ENCODE measurements at places on chromosomes 11 and 22.

GRCh38 chr11:113574586-113574985 lies 99.4 kb upstream of the DRD2 start:
- DNase-seq: no peak

GRCh38 chr22:50207383-50208140 lies 6.8 kb downstream of the SELENOO start:
- DNase-seq: no peak

DNA sequence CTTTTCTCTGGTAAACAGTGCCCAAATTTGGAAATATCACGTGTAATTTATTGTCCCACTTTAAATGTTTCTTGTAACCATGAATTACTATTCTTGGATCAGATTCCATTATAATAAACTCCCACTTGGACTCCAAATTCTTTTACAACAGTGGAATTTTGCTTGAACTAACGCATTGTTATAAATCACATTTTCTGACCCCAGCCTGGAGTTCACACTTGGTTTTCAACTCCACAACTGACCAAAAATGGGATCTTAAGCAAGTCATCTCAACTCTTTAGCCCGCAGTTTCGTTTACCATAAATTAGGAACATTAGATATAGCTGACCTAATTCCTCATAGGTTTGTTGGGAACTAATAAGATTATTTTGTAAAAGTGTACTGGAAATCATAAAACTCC lies 336.8 kb upstream of the NCAM1 start:
- no peak for DNase-seq

GRCh38 chr11:96567667-96568066 lies 177.9 kb downstream of the JRKL start:
- DNase-seq: no peak

DNA sequence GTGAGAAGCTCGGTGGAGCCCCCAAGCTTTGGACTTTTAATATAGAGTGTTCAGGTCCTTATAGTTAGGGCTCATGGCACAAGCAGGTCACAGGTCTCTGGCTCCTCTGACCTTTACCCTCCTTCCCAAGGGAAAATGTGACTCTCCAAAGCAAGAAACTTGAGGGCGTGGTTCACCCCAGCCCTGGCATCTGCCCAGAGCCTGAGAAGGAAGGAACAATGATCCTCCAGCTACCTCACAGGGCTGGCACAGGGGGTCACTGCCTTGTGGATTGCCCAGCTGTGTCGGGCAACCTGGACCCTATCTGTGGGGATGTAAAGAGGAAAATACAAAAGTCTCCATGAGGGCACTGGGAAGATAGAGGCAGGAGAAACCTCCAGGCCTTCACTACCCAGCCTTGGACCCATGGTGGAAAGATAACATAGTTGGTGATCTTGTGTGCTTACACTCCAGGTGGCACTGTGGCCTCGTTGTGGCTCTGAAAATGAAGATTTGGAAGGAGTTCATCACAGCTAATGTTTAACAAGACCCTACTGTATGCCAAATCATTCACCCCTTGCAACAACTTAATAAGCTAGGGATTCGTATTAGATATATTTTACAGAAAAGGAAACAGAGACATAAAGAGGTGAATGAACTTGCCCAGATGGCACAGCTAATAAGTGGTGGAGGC lies 3.8 kb upstream of the ZNF195 start:
- no peak for DNase-seq

GRCh38 chr22:50201191-50202129 lies 649 bp downstream of the SELENOO start:
- peak; percentile 72 for DNase-seq

DNA sequence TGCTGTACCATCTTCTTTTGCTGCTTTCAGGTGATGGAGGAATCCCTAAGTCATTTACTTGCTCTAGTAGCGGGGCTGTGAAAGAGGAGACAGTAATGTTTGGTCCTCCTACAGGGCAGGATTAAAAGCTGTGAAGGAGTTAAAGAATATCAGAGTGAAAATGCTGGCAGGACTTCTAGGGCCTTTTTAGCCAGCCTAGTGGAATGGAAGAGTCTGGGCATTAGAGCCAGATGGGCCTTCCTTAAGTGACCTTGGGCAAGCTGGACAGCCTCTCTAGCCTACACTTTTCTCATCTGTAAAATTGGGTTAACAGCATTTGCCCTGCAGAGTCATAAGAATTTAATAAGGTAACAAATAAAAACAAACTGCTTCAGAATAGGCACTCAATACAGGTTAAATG lies 114.7 kb downstream of the RBFOX2 start:
- no peak for DNase-seq

DNA sequence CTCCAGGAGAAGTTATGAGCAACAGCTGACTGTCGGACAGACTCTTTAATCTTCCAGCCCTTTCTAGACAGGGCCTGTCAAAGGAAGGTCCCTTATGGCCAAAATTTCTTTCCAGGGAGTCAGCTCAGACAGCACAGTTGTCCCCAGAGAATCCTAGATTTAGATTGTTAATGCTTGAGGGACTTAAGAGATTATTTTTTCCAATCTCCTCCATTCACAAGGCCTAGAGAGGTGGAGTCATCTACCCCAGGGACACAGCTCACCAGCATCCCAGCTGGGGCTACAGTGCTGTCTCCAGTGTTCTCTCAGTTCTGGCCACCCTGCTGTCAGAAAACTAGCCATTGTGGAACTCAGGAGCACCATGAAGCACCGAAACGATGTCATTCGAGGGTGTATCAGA lies 7.8 kb downstream of the DSCAML1 start:
- no peak for DNase-seq

- no peak for DNase-seq
Observed at GRCh38 chr11:2451336-2451735, 6.5 kb downstream of the KCNQ1 start.

- no peak for DNase-seq
Observed at GRCh38 chr11:19727246-19727645, 14.6 kb downstream of the NAV2 start.

DNA sequence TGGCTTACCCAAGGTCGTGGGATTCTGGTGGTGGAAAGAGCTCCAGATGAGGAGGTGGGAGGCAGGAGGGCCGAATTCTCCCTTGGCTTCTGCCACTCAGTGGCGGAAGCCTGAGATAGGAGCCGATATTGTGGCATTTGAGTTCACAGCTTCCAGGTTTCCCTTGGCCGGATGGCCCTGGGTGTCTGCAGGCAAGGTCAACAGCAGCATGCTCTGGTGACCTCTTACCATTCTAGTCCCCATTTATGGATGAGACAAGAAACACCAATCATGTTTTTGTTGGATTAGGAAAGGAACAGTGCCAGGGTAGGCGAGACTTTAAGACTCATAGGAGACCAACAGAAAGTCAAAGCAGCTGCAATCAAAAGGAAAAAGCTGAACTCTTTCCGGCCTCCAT lies 89.7 kb downstream of the GRAMD1B start:
- DNase-seq: no peak

DNA sequence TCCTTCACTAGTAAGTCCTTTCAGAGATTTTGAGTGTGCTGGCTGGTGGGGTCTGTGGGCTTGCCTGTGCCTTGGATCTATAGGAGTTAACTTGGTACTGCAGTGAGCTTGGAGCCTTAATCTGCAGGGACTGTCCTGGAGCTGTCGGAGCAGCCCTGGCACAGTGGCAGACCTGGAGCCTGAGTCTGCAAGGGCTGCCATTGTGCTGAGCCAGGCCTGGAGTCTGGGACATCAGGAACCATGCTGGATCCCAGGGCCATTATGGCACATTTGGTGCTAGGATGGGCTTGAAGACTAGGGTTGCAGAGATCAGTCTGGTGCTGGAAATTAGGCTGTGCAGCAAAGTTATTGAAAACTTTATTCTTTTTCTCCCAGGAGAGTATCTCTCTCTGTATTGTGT lies 665.4 kb downstream of the METTL15 start:
- no peak for DNase-seq

GRCh38 chr11:13259374-13259773 lies 18.2 kb upstream of the BMAL1 start:
- no peak for DNase-seq

DNA sequence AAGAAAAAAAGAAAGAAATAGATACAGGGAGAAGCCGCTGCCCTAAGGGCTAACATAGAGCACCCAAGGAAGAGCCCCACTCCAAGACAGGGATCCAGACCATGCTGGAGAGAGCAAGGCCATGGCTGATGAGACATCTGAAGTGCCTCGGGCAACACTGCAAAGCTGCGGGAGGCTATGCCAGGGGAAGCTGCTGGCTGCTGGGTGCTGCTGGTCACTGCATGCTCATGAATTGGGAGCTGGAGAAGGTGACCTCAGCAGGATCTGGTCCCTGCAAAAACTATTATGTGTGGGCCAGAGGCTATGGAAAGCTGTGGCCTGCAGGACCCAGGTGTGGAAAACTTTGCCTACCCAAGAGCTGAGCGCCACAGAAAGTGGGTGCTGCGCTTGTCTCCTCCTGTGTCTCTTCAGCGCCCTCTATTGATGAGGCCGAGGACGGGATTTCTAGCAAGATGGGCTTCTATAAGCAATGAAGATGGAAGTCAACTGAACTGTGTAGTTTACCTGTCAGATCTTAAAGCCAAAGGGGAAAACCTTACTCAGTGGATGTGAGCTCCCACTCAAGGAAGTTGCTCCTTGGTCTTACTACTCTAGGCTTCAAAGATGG lies 17.3 kb upstream of the SLC29A2 start:
- peak; percentile 66 for DNase-seq

- no peak for DNase-seq
Observed at GRCh38 chr11:30855383-30856006, 269.3 kb upstream of the MPPED2 start.

GRCh38 chr22:37617431-37617830 lies 8.8 kb downstream of the GGA1 start:
- no peak for DNase-seq

DNA sequence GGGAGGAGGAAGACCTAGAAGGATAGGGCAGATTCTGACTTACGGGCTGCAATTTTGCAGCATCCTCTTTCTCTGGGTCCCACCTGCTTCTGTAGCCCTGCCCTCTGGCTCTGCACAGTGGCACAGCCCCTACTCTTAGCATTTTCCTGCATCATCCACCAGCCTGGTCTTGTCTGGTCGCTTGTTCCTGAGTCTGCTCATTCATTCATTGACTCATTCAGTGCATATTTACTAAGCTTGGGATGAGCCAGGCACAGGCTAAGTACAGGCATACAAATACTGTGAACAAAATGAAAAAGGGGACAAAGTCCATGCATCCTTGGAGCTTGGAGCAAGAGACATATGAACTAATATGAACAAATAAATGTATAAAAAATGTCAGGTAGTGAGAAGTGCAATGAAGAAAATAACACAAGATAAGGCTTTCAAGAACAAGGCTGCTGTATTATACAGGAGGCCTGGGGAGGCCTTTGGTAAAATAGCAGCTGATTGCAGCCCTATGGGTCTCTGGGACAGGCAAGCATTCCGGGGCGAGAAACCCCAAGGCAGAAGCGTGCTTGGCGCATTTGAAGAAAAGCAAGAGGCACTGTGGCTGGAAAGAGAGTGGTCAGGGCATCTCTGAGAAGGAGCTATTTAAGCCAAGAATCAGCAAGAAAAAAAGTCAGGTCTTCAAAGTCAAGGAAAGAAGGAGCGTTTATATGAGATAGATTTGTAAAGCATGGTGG lies 108.0 kb upstream of the ALX4 start:
- no peak for DNase-seq

GRCh38 chr11:79845002-79845709 lies 404.3 kb upstream of the TENM4 start:
- DNase-seq: no peak

DNA sequence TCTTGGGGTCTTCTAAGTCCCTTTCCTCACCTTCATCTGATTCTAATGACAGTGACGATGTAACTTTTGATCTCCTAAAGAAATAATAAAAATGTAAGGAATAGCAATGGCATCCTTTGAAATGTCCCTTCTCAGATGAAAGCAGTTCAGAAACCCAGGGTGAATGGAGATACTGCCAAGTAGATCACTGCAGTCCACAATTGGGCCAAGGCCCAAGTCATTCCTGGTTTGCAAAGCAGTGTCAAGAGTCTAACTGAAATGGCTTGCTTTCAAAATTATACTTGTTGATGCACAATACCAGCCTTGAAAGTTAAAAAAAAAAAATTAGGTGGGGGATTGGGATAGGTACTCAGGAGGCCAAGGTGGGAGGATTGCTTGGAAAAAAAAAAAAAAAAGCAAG lies 20.4 kb downstream of the ASCC2 start:
- DNase-seq: no peak

DNA sequence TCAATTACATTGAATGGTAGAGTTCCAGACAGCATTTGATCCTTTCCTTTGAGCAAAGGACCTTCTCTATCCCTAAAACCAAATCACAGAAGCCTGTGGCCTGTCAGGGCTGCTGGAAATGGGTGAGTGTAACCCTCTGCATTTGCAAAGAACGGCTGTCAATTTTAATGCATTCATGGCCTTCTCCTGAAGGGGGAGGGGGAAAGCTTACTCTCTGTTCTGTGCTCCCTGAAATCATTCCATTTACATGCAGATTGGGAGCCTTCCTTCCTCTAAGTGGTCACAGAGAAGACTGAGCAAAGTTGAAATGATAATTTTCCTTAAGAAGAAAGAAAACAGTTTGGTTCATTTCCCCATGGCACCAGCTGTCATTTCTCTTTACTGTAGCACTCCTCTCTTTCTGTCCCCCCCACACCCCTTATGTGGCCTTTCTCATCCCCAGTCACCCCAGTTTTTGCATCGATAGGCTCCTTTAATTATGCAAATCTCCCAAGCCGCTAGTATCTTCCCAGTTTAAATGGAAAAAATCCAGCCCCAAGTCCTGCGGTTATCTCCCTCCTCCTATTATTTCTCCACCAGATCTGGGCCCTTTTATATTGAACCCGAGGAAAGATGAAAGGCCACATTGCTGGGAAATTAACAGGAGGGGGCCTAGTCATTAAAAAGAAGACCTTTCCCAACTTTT lies 109.4 kb upstream of the KIRREL3 start:
- peak; percentile 24 for DNase-seq

- DNase-seq: no peak
Observed at GRCh38 chr22:41234815-41235695, 5.7 kb downstream of the CHADL start.

- no peak for DNase-seq
Observed at GRCh38 chr11:99199341-99199740, 178.6 kb downstream of the CNTN5 start.

DNA sequence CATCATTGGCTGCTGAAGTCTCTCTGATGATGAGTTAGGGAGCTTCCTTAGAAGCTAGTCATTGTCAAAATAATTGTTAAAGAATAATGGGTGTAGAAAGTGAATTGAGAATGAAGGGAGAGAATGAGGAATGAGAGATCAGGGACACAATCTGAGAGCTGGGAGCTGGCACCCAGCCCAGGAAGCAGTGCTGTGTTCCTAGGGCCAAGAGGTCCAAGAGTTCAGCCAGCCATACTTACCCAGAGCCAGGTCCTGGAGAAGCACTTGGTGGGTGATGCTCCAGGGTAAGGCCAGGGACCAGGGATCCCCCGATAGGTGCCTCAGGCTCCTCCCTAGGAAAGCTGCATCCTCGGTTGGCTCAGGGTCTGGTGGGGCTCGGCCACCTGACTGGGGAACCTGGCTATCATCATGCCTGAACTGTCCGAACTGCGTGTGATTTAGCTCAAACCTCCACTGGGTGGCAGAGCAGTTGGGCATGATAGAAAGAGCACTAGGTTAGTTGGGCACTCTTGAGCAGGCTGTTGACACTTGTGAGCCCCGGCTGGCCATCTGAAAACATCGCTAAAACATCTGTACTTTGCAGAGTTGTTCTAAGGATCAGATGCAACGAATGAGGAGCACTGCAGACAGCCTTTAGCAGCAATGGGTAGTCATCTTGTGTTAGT lies 123.9 kb upstream of the NCAM1 start:
- DNase-seq: peak; percentile 26

GRCh38 chr22:29207562-29208501 lies 2.1 kb downstream of the EMID1 start:
- DNase-seq: no peak
